ENCODE measurements at places on chromosomes 2 and 18.

GRCh38 chr2:126774290-126774689, 118.3 kb downstream of the GYPC start:
- no peak for DNase-seq

DNA sequence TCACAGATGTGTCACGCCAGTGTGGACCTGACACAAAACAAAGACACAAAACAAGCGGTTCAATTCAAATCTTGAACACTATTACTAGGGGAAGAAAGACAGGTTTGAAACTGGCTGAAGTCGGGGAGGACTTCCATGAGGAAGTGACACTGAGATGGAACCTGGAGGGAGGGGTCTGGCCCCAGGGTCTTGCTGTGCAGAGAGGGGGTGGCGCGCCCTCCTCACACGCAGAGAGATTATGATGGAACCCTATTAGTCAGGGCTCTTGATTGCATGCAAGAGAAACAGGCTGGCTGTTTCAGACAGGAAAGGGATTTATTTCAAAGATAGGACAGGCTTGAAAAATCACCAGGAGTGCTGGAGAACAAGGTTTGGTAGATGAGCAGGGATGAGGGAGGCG, 363.6 kb upstream of the HS6ST1 start:
- DNase-seq, result no peak

DNA sequence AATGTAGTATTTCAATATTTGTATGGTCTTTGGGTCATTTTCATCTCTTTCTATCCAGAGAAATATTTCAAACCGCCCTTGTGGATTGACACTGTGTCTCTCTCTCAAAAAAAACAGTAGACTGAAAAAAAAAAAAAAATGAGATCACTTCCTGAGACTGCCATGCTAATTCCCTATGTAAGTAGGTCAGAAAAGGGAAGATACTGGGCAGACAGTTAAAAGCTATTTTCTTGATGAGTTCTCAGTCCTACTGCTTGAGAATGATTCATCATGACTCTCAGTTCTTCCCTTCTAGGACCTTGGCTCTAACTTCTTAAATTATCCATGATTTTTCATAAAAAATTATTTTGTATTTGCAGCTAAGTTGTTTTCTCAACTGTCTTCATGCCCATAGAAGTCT, 672.3 kb upstream of the REG3G start:
- no peak for DNase-seq

DNA sequence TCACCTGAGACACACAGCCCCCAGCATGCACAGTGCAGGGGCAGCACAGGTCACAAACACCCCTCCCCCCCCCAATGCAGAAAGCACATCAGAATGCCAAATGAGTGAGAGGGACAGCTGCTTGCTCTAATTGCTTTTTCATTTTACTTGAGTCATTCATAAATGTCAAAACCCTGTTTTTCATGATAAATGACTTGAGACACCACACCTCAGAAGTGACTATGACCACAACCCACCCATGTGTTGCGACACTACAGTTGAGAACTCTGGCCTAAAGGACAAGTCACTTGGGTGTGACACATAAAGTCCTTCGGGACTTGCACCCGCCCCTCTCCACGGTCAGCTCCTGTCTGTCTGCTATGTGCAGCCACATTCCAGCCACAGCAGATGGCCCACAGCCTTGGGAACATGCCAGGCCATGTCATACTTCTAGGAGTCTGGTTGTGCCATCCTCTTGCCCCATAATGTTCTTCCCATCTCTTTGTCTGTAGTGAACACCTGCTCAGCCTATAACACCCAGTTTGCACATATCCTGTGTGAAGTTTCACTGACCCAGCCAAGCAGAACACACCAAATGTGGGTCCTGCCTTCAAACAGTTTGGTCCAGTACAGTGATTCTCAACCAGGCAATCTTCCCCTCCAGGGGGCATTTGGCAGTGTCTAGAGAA, 30.2 kb upstream of the RIOK3 start:
- peak; percentile 14 for DNase-seq

DNA sequence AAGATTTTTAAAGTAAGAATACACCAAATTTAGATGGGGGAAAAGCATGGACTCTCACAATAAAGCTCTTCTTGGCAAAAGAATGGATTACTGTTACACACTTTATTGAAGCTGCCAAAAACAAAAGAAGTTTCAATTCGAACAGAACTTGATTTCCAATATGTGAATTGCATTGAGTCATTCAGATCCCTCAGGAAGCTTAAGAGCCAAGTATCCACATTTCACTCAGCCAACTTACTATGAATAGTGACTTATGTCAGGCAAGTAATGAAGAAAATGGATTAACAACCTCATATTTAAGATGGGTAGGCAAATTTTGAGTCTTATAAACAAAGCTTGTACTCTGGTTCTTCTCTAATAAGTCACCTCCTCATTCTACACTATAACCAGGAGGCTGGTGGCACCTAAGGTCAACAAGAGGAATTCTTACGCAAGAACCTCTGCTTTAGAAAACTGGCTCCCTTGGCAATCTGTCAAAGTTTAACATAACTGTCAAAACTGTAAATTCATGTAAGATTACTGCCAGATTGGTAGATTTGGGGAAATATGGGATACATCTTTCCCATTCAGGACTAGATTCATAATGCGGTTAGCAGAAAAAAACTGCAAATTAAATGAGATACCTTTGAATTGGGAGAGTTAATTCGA, 6.0 kb downstream of the HADHA start:
- no peak for DNase-seq

GRCh38 chr2:95042472-95043271, 17.2 kb downstream of the MAL start:
- no peak for DNase-seq

DNA sequence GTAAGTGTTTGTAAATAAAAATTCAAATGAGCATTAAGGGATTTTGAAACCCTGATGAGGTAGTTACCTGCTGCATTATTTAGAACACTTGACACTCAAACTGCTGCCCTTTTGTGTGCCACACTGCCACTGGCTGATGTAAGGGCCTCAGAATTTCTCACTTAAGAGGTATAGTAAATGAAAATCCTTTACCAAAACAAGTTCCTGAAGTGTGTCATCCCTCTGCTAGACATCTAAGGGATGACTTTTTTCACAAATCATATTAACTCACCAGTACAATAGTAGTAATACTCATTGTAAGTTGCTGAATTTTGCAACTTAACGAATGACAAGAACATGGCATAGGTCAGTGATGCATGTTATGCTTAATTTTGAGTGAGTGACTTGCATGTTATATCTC, 274.9 kb upstream of the UBE2E3 start:
- no peak for DNase-seq

GRCh38 chr2:185128346-185128745, 530.0 kb downstream of the ZNF804A start:
- DNase-seq, result no peak

DNA sequence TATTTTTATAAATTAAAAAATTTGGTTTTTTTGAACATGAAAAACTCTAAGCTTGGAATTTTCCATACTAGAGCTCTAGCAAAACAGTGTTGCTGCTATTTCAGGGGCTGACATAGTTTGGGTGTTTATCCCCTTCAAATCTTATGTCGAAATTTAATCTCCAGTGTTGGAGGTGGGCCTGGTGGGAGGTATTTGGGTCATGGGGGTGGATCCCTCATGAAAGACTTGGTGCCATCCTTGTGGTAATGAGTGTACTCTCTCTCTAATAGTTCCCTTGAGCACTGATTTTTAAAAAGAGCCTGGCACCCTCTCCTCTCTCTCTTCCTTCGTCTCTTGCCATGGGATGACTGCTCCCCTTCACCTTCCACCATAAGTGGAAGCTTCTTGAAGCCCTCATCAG, 244.6 kb upstream of the UBE2E3 start:
- no peak for DNase-seq

DNA sequence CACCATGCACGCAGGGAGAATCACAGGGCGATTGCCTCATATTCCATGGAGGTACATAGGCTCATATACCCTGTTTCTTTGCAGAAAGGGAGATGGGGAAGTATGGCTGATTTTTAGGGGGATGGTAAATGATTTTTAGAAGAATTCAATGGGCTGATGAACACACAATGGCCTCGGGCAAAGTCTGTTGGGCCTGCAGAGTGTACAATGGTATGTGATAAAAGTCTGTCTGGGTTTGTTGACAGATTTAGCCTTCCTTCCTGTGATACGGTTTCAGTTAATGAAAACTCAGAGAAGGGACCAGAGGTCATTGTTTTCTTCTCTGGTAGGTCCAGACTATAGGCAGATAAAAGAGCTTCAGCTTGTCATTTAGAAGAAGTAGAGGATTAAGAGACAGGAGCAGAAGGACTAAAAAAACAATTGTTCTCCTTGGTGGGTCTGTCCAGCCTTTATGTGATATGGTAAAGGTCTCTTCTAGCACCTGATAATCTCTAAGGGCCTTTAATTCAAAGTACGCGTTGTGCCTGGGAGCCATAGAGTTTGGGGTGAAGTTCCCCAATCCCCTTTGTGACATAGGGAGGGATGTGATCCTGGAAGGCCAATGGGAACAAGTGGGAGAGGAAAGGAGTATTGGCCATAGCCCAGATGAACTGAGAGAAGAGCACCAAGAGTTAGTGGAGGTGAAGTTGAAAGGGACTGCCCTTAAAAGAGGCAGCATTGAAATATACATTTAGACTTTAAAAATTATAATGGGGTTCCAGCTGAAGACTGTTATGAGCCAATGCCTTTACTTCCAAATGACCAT, 107.5 kb upstream of the SERPINE2 start:
- no peak for DNase-seq

GRCh38 chr18:55781481-55781957, 193.5 kb upstream of the TCF4 start:
- peak; percentile 57 for DNase-seq

DNA sequence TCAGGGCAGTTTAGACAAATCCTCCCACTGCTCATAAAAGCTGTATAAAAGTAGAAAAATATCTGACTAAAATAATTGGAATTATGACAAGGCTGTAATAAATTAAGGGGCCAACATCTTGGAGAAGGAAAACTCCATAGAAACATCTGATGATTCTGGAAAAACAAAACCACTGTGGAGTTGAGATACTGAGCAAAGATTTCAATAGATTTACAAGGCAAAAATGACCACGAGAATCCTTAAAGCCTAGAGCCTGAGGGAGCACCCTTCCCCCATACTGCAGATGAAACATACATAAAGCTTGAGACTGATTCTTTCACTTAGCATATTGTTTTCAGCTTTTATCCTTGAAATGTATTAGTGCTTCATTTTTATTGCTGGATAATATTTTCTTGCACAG, 286.4 kb upstream of the MMADHC start:
- DNase-seq, result no peak

- no peak for DNase-seq
Observed at GRCh38 chr18:12883372-12883683, 709 bp downstream of the PTPN2 start.

DNA sequence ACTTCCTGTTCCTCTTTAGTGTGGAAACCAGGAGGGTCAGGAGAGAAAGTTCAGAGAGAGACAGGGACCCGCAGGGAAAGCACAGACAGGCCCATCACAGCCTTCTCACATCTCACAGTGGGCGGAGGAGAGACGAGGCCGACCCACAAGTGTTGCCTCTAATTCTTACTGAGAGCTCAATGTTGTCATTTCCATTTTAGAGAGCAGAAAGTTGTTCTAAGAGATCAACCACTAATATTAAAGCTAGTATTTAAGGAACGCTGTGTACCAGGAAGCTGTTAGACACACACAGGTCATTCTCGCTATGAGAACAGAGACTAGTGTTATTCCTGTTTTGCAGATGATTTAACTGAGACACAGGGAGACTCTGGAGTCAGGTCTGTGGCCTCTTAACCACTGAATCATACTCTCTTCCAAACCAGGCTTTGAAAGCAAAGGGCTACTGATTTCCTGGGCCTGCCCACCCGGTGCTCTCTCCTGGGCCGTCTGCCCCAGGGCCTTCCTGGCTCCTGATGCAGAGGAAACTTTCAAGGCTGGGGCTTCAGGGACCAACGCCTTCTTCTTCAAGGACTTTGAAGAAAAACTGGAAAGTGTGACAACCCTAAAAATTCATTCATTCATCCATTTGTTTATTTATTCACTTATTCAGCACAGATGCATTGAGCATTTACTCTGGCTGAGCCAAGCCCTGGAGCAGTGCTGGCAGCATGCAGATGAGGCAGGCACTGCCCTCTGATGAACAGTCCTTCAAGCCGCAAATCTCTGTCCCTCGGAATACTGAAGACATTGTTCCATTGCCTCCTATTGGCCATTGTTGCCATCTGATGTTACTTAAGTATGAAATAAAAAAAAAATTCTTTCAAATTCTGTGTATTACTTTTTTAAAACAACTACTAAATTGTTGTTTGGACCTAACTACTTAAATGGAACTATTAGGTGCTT, 37.2 kb upstream of the BIN1 start:
- DNase-seq, result no peak

DNA sequence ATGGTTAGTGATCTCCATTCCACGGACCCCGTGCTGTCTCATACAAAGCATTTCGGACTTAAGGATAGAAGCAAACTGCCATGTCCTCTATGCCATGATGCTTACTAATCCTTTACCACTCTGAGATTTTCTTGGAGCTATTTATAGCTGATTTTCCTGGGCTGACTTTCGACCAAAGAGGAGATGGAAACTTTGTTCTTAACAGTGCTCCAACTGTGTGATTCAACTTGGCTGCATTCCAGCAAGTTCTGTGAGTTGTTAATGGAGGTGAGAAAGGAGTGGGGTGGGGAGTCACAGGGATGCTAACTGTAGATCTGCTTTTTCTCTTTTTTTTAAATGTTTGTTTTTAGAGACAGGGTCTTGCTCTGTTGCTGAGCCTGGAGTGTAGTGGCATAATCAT, 45.5 kb upstream of the MSH2 start:
- DNase-seq, result no peak

GRCh38 chr2:21326152-21326551, 202.4 kb downstream of the TDRD15 start:
- no peak for DNase-seq

GRCh38 chr18:74803769-74804168, 206.1 kb downstream of the ZNF407 start:
- no peak for DNase-seq

DNA sequence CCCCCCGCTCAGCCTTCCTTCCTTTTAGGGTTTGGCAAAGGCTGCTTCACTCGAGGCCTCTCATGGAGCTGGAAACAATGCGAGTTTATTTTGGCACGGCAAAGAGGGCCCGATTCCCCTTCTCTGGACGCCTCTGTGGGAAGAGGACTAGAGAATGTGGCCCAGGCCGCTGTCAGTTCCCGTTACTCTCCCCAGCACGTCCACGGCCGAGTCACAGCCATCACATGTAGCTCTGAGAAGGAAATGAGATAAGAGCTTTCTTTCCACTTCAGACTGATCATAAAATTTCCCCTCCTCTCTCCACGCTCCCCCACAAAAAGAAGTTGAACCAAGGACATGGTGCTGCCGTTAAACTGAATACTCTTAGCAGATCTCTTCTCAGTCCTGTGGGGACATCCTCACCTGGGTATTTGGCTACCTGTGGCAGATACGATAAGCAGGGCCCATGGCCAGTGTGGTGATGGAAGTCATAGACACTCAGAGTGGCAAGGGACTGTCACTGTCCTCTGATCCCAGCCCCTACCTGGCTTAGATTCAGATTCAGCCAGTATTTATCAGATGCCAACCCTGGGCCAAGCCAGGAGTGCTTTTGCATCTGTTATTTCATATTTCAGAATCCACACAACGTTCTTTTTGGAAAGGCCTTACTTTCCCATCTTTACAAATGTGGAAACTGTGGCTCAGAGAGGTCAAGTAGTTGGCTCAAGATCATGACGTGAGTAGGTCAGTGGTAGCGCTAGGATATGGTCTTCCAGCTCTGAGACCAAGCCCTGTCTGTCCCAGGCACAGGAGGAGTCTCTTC, 101.2 kb downstream of the MCFD2 start:
- DNase-seq, result no peak

All from HFF-Myc (cell line).